ENCODE measurements at places on chromosomes 12 and 14.

DNA sequence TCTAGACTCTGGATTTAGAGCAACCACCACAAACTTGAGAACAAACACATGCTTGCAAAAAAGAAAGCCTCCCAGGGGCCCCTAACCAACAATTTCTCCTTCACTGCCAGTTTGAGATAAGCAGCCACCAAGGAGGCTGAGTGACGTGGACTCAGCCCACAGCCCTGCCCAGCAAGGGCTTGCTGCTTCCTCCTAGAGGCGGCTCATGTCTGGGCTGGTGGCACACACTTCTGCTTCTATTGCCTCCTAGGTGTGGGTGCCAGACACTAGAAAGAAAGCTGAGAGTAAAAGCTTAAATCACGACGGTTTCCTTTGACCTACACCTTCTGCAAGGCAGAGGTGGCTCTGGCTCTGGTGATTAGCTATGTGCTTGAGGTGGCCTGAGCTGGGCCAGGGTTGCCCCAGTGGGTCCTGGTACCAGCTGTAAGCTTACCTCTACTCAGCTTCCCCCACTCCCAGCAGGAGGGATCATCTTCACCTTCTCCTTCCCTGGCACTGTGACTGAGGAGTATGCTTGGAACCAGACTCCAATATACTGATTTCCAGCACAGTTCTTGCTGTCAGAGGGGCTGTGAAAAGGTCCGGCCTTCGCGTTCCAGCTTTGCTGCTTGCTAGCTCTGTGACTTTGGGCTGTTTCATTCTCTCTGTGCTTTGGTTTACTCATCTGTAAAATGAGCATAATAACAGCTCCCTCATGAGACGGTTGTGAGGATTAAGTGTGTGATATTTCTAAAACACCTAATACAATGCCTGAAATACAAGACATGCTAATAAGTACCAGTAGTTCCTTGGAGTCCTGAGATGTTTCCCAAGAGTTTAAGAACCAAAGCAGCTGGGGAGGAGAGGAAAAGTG is 89.7 kb upstream of the PARP11 start:
- DNase-seq = no peak

DNA sequence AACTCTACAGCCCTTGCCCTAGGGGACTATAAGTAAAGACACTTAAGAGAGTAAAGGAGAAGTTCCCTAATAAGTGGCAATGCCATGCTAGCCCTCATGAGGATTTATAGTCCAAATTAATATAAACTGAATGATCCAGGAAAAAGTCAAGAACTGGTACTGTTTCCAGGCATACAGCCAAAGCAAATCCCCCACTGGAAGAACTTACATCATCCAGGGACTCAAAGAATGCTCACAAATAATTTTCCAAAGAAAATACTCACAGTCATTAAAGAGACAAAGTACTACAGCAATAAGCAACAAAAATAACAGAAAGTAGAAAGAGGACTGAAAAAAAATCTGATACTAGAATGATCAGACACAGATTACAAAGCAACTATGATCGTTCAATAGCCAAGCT is 79.7 kb upstream of the RAP1B start:
- DNase-seq = peak; percentile 34

DNA sequence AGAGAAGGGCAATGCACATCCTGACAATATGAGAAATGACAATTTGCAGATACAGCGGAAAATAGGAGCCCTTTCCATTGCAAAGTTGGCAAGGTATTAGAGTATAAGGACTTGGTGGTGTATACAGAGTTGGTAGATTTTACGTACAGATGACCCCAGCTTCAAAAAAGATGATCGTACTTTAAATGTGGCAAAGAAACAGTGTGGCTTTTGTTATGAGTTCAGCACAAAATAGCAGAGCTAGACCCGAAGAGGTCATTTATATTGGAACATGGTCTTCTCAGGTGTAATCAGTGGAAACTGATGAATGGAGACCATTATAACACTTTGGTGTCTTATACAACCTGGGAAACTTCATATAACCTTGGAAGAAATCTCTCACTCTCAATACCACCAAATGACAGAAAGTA is 2.3 kb downstream of the CLEC2B start:
- DNase-seq = no peak

GRCh38 chr12:99042226-99042625 is 397.1 kb downstream of the APAF1 start:
- DNase-seq = no peak

DNA sequence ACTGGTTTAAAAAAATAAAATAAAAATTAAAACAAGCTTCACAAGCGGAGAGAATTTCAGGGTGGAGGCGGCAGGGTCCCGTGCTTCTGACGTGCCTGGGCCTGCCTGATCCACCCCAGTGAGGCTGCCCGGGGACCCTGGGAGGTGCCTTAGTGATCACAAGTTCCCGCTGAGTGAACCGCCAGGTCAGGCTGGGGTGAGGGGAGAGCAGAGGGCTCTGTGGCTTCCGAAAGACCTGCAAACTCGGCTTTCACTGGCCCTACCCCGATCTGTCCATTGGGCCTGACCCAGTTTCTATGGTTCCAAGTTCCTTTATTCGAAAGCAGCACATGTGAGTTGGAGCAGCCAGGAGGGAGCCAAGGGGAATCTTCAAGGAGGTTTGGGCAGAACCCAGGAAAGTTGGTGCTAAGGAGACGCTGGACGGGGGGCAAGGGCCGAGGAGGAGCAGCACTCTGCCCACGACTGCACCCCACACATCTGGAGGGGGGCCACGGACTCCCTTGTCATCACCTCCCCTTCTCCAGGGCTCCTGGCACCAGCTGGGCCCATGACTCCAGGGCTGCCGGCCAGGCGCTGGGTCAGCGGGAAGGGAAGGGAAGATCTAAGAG is 12.9 kb downstream of the MMP14 start:
- peak; percentile 87 for DNase-seq

DNA sequence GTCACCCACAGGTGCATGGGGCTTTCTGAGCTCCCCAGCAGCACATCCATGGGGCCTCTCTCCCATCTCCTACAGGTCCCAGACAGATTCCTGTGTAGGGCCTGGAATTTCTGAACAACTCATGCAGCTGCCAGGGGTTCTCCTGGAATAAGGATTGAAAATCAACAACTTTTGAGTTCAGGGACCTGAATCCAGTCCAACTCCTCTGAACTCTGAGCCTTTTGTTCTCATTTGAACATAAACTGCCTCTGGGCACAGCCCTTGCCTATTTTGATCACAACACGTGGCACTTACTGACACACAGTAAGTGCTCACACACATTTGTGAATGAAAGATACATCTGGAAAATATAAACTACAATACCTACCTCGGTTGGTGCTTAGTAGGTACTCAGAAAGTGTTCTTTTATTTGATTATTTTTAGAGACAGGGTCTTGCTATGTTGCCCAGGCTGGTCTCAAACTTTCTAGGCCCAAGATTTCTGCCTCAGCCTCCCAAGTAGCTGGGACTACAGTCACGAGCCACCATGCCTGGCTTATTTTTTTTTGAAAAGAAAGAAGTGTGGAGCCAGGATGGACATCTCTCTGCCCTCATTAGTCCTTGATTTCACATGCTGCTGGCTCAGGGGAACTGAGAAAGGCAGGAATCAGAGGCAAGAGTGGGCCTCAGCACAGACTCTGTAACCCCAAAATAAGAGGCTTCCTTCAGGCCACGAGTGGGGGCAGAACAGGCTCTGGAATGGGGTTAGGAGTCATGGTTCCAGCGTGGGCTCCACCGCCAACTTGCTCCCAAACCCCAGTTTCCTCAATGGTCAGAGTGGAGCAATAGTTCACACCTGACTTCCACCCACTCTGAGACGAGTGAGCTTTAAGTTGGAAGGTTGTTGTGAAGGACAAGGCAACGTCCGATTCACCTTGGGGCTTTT is 27.0 kb downstream of the SYNE3 start:
- no peak for DNase-seq

DNA sequence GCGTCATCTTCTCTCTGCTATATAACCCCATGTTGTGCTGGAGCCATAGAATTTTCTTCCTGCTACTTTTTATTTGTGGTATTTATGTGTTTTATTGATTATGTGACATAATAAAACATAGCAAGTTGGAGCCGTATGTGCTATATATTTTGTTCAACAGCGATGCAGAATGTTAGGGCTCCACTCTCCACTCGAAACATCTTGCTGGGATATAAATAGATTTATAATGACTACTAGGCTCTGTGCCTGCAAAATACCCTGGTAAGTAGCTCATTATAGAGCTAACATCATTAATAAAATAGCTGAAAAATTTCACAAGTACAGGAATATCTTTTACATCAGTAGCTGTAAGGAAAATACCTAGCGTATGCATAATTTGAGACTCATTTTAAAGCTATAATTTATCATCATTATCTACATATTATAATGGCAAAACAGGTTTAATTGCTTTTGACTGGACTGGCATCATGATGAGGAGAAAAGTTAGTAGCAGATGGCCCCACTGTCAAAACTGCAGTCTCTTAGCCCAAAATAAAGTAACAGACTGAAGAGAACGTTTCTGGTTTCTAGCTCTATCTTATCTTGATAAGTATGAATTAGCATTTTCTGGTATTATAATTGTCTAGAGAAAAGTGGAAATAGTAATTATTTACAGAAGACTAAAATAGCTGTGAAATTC is 263.0 kb downstream of the NEDD1 start:
- DNase-seq = no peak

DNA sequence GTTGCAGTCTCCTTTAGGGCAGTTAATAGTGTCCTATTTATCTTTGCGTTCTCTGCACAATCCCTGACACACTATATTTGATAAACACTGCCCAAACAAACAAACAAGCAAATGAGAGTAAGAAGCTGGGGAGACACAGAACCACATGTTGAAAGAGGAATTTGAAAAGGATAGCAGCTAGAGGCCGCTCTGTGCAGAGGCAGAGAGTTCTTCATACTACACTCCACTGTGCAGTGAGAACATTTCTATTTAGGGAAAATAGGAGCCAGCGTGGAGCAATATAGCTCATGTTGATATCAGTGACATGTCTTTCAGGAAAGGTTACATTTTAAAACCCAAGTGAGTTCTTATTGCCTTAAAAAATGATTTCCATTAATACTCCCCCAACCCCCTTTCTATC is 140.3 kb upstream of the SEL1L start:
- DNase-seq = no peak

GRCh38 chr12:58026897-58027891 is 85.8 kb downstream of the ATP23 start:
- no peak for DNase-seq

- no peak for DNase-seq
Measured at GRCh38 chr14:104001003-104001402, 58.7 kb upstream of the RD3L start.

Measured in right hindlimb (tissue), 1 donor.